ENCODE measurements at places on chromosomes 4 and X.

GRCh38 chrX:110992611-110993010 is 103.4 kb upstream of the PAK3 start:
- no peak overlapping the region for H3K27ac ChIP-seq
- no peaks in the 10 kb centered on the region for H3K36me3 ChIP-seq
- no peaks in the 10 kb centered on the region for H3K27me3 ChIP-seq
- DNase-seq: no peak
- H3K4me1 ChIP-seq: no peaks in the 10 kb centered on the region
- H3K4me3 ChIP-seq: no peak overlapping the region

DNA sequence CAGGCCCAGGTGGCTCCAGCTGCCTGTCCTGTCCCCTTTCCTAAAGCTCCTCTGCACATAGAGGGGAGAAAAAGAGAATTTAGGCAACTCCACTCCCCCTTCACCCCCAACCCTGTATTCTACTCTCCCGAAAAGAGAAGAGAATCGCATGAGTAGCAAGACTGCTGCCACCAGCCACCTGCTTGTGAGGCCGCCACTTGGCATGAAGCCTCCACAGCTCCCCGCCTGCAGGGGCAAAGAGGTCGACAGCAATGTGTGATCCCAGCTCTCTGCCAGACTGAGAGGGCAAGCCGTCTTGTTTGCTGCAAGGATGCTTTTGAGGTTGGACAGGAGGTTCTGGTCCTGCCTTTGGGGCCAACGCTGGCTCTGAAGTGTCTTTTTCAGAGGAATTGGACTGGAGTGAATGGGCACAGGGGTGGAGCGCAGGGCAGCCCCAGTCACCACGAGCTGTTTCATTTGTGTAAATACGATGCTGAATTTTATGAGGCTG is 77.1 kb downstream of the STARD8 start:
- no peaks in the 10 kb centered on the region for H3K36me3 ChIP-seq
- no peak overlapping the region for H3K27ac ChIP-seq
- DNase-seq: no peak
- H3K27me3 ChIP-seq: peaks cover 16% of the 10 kb centered on the region
- H3K4me3 ChIP-seq: no peak overlapping the region
- H3K4me1 ChIP-seq: no peaks in the 10 kb centered on the region

- no peaks in the 10 kb centered on the region for H3K36me3 ChIP-seq
- no peak overlapping the region for H3K27ac ChIP-seq
- H3K4me1 ChIP-seq: no peaks in the 10 kb centered on the region
- no peak overlapping the region for H3K4me3 ChIP-seq
- H3K27me3 ChIP-seq: peaks cover 24% of the 10 kb centered on the region
Observed at GRCh38 chr4:78361621-78362120, 189.9 kb upstream of the ANXA3 start.

DNA sequence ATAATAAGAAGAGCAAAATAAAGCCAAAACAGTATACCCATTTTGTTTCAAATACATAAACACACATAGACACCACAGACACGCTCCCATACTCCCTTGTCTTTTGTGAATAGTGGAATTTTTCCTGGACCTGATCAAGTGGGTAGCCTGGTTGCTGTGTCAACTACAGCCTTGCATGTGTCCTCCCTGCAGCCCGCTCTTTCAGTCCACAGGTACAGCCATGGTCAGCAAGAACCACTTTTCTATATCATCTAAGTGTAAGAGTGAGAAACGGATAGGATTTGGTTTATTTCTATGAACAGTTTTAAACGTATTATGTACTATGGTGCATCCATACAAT is 9.8 kb downstream of the PWWP3B start:
- no peak overlapping the region for H3K27ac ChIP-seq
- H3K27me3 ChIP-seq: no peaks in the 10 kb centered on the region
- DNase-seq: no peak
- no peaks in the 10 kb centered on the region for H3K4me1 ChIP-seq
- no peaks in the 10 kb centered on the region for H3K36me3 ChIP-seq

DNA sequence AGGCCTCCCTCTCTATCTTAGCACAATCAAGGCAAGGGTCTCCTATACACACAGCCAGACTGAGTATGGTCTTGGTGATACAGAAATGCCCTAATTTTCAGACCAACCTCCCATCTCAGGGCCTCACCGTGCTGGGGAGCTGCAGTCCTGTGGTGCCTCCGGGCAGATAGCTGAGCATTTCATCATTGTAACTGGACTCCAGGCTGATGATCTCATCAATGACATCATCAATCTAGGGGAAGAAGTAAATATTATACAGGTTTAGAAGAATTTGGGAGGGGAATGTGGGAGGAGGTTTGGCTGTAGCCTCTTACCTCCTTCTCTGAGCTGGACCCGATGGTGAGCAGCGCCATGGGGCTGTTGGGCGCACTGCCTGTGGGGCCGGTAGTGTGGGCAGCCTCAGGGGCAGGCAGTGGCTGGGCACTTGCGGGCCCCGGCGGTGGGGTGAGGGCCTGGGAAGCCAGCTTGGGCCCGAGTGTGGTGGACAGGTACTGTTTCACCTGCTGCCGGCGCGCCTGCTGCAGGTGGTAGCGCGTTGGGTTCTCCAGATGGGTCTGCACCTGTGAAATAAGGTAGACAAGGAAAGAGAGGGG is 5.2 kb downstream of the TFE3 start:
- DNase-seq: no peak
- H3K4me3 ChIP-seq: no peak overlapping the region
- H3K27me3 ChIP-seq: no peaks in the 10 kb centered on the region
- peaks cover 36% of the 10 kb centered on the region for H3K36me3 ChIP-seq

GRCh38 chrX:55005256-55005655 is 5.1 kb downstream of the APEX2 start:
- DNase-seq: no peak
- no peak overlapping the region for H3K4me3 ChIP-seq
- H3K27ac ChIP-seq: no peak overlapping the region
- peaks cover 33% of the 10 kb centered on the region for H3K36me3 ChIP-seq
- peaks cover 6% of the 10 kb centered on the region for H3K4me1 ChIP-seq

GRCh38 chr4:111813555-111814140 is 331.6 kb upstream of the FAM241A start:
- DNase-seq: no peak
- no peaks in the 10 kb centered on the region for H3K4me1 ChIP-seq
- H3K27ac ChIP-seq: no peak overlapping the region

GRCh38 chr4:5014007-5014682 is 5.1 kb downstream of the CYTL1 start:
- no peak overlapping the region for H3K4me3 ChIP-seq
- no peak overlapping the region for H3K27ac ChIP-seq
- peaks cover 1% of the 10 kb centered on the region for H3K4me1 ChIP-seq
- H3K27me3 ChIP-seq: peaks cover 36% of the 10 kb centered on the region
- DNase-seq: no peak

DNA sequence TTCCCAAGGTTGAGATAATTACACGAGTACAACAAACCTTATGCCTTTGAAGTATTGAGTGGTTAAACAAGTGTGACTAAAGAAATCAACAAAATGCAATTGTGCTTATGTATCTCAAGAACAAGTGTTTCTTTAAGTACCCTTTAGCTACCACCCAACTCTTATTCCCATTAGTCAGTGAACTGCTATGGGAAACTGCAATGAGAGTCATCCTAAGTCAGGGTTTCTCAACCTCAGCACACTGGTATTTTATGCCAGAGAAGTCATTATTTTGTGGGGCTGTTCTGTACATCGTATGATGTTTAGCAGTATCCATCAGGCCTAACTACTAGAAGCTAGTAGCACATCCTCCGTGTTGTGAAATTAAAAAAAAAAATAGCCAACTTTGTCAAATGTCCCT is 549.1 kb upstream of the BOD1L1 start:
- H3K4me1 ChIP-seq: peaks cover 70% of the 10 kb centered on the region
- peak overlapping the region; percentile 38 for H3K27ac ChIP-seq
- no peaks in the 10 kb centered on the region for H3K27me3 ChIP-seq
- no peak for DNase-seq

GRCh38 chr4:109179061-109179460 is 123.4 kb downstream of the COL25A1 start:
- H3K27me3 ChIP-seq: no peaks in the 10 kb centered on the region
- no peak for DNase-seq
- no peak overlapping the region for H3K4me3 ChIP-seq

GRCh38 chrX:77014377-77015372 is 432.5 kb upstream of the FGF16 start:
- H3K36me3 ChIP-seq: no peaks in the 10 kb centered on the region
- no peak overlapping the region for H3K4me3 ChIP-seq
- DNase-seq: no peak
- no peaks in the 10 kb centered on the region for H3K27me3 ChIP-seq
- no peak overlapping the region for H3K27ac ChIP-seq

GRCh38 chr4:99383833-99384392 is 31.4 kb upstream of the ADH1C start:
- DNase-seq: no peak
- no peaks in the 10 kb centered on the region for H3K36me3 ChIP-seq
- no peak overlapping the region for H3K27ac ChIP-seq
- H3K4me3 ChIP-seq: no peak overlapping the region

DNA sequence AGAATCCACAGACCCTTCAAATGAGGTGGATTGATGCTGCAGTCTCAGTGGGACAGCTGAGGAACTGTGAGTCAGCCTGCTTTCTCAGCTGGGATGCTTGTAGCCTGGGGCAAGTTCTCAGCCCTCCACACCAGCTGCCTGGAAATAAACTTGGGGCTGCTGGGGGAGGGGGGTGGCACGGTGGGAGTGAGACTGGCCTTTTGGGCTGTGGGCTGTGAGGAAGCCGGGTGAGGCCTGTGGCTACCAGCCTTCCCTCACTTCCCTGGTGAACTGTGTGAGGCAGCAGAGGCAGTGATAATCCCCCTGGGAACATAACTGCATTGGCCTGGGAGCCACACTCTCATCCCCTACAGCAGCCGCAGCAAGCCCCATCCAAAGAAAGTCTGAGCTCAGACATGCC is 114.5 kb upstream of the GUCY1A1 start:
- H3K4me1 ChIP-seq: no peaks in the 10 kb centered on the region
- no peak overlapping the region for H3K27ac ChIP-seq
- H3K4me3 ChIP-seq: no peak overlapping the region

GRCh38 chr4:67879486-67879885 is 4.3 kb downstream of the TMPRSS11D start:
- no peak for DNase-seq
- no peaks in the 10 kb centered on the region for H3K27me3 ChIP-seq
- no peak overlapping the region for H3K4me3 ChIP-seq
- no peak overlapping the region for H3K27ac ChIP-seq
- H3K36me3 ChIP-seq: no peaks in the 10 kb centered on the region

GRCh38 chr4:153651587-153651986 is 32.5 kb upstream of the TLR2 start:
- no peak overlapping the region for H3K27ac ChIP-seq
- no peak overlapping the region for H3K4me3 ChIP-seq
- peaks cover 10% of the 10 kb centered on the region for H3K4me1 ChIP-seq
- H3K36me3 ChIP-seq: no peaks in the 10 kb centered on the region

DNA sequence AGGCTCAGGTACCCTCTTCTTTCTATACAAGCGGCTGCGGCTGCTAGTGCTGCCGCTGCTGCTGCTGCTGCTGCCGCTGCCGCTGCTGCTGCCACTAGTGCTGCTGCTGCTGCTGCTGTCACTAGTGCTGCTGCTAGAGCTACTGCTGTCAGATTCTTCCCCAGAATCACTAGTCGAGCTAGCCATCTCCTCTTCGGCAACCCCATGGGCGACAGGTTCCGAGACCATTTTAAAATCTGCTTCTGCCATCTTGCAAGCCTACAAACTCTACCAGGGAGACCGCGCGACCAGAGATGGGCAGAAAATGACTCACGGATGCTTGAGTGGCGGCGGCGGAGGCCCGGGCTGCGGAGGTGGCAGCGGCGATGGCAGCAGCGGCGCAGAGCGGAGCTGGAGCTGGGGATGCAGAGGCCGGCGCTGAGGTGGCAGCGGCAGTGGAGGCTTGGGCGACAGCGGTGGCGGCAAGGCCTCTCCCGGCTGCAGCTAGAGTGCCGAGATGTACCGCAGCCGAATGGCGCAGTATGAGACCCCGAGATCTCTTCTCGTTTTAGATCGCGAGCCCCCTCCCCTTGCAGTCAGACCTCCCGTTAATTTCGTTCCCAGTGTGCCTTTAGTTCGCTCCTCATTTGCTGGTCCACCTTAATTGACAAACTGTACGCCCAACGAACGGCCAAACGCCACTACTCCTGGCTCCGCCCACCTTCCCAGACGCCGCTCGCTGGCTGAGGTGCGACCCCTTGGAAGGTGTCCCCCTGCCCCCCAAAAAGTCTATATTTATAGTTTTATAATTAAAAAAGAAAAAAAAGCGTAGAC is at the start of gene NAP1L3:
TSS of gene NAP1L3 (minus strand) at position 523 of the 813 bp plus-strand sequence. CDS start at position 249, 274 bp downstream.
- peak; percentile 18 for DNase-seq
- peak within 1 kb of the TSS; percentile 22 for H3K27ac ChIP-seq
- peak within 1 kb of the TSS; percentile 83 for H3K4me3 ChIP-seq
- peaks cover 4% of the 10 kb centered on the region for H3K4me1 ChIP-seq
- H3K36me3 ChIP-seq: no peaks in the 10 kb centered on the region
- peaks cover 19% of the 10 kb centered on the region for H3K27me3 ChIP-seq

GRCh38 chr4:44257461-44257860 is 191.1 kb downstream of the KCTD8 start:
- no peaks in the 10 kb centered on the region for H3K36me3 ChIP-seq
- H3K4me3 ChIP-seq: no peak overlapping the region
- no peaks in the 10 kb centered on the region for H3K27me3 ChIP-seq
- no peaks in the 10 kb centered on the region for H3K4me1 ChIP-seq
- no peak for DNase-seq

DNA sequence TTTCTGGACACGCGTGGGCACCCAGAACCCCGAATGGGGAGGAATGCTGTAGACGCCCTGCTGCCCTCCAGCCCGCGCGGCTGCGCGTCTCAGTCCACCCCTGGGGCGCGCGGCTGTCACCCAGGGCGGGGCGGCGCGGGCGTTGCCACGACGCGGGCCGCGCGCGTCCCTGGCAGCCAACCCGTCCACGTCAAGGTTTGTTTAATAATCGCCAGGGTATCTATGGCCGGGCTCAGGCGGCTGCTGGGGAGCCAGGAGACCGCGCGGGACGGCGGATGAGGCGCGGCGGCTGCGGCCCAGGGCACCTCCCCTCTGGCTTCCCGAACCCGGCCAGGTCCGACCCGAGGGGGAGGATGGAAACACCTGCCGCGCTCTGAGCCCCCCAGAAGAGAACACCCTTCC is at the start of gene SPATA18:
TSS of gene SPATA18 (plus strand) at position 92 of the 402 bp plus-strand sequence. CDS start 401 bp downstream, outside the sequence.
- DNase-seq: no peak
- H3K4me1 ChIP-seq: peaks cover 13% of the 10 kb centered on the region
- H3K27me3 ChIP-seq: peaks cover 48% of the 10 kb centered on the region
- no peaks in the 10 kb centered on the region for H3K36me3 ChIP-seq

GRCh38 chrX:137432609-137433008 is 133.3 kb upstream of the ZIC3 start:
- H3K4me1 ChIP-seq: peaks cover 2% of the 10 kb centered on the region
- no peak overlapping the region for H3K27ac ChIP-seq
- H3K36me3 ChIP-seq: no peaks in the 10 kb centered on the region
- H3K27me3 ChIP-seq: peaks cover 32% of the 10 kb centered on the region
- no peak for DNase-seq

GRCh38 chr4:183471946-183472708 is 27.7 kb downstream of the CDKN2AIP start:
- no peak overlapping the region for H3K27ac ChIP-seq

GRCh38 chrX:150696866-150697265 is 3.7 kb downstream of the MTMR1 start:
- DNase-seq: no peak
- no peaks in the 10 kb centered on the region for H3K27me3 ChIP-seq
- peak overlapping the region; percentile 53 for H3K4me3 ChIP-seq
